Right renal pelvis (tissue), 4 donors: ENCODE measurements at places on chromosomes 1 and 21.

DNA sequence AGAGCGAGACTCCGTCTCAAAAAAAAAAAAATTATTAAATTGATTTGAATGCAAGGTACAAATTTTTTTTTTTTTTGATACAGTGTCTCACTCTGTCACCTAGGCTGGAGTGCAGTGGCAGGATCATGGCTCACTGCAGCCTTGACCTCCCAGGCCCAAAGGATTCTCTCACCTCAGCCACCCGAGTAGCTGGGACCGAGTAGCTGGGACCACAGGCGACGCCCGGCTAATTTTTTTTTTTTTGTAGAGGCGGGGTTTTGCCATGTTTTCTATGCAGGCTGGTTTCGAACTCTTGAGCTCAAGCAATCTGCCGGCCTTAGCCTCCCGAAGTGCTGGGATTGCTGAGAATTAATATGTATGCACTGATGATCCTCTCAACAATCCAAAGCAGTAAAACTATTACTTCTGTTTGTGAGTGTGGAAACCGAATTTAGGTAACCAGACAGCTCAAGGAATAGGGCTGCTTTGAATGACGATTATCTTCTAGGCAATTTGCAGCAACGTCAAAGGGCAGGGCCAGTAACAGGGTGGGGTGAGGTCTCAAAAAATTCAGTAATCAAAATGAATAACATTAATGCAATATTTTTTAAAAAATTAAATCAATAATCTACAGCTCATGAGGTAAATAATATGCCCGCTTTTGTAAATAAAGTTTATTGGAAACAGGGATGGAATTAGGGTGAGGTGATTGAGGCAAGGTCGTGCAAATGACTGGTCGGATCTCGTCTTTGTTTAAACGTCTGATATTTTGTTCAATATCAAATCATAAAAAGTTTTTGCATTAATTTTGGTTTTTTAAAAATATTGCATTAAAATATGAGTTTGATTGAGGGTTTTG is 1.2 kb downstream of the CLSPN start:
- DNase-seq, result no peak

GRCh38 chr1:226978432-226979114 is 38.5 kb downstream of the COQ8A start:
- DNase-seq, result no peak

DNA sequence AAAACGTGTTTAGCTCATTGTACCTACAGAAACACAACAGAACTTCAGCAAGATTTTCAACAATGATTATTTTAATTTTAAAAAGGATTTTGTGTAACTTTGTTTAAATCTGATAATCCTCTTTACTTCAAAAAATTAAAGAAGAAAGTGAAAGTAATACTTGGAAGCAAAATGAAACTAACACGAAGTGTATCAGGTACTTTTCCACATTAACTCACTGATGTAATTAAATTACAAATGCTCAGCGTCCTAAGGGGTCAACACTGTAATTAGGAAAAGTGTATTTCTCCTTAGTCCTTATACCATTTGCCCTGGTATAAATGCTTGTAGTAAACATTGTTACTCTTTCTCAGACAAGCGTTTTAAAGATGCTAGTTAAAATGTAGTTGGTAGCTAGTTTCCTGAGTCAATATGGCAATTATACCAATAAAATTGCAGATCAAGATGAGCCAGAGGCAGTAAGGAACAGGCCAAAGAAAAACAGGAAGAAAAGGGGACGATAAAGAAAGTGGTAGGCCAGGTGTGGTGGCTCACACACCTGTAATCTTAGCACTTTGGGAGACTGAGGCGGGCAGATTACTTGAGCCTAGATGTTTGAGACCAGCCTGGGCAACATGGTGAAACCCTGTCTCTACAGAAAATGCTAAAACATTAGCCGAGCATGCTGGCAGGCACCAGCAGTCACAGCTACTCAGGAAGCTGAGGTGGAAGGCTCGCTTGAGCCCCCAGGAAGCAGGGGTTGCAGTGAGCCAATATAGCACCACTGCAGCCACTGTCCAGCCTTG is 553.0 kb downstream of the SMYD3 start:
- DNase-seq, result no peak

DNA sequence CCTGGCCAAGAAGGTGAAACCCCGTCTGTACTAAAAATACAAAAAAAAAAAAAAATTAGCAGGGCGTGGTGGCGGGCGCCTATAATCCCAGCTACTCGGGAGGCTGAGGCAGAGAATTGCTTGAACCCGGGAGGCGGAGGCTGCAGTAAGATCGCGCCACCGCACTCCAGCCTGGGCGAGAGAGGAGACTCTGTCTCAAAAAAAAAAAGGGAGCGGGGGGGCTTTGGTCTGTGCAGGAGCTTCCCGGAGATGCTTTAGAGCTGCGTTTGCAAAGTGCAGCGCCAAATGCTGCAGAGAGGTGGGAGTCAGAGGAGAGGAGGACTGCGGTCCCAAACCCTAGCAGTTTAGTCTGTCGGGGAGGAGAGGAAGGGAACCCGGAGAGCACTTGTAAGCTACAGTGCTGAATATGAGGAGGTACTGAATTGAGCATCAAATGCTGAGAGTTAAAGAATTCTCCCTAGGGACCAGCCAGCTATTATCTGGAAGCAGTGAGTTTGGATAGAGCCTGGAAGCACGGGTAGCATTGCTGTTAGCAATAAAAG is 569 bp downstream of the FALEC start:
- DNase-seq, result no peak

- no peak for DNase-seq
Measured at GRCh38 chr1:78722105-78722504, 72.5 kb downstream of the IFI44 start.

DNA sequence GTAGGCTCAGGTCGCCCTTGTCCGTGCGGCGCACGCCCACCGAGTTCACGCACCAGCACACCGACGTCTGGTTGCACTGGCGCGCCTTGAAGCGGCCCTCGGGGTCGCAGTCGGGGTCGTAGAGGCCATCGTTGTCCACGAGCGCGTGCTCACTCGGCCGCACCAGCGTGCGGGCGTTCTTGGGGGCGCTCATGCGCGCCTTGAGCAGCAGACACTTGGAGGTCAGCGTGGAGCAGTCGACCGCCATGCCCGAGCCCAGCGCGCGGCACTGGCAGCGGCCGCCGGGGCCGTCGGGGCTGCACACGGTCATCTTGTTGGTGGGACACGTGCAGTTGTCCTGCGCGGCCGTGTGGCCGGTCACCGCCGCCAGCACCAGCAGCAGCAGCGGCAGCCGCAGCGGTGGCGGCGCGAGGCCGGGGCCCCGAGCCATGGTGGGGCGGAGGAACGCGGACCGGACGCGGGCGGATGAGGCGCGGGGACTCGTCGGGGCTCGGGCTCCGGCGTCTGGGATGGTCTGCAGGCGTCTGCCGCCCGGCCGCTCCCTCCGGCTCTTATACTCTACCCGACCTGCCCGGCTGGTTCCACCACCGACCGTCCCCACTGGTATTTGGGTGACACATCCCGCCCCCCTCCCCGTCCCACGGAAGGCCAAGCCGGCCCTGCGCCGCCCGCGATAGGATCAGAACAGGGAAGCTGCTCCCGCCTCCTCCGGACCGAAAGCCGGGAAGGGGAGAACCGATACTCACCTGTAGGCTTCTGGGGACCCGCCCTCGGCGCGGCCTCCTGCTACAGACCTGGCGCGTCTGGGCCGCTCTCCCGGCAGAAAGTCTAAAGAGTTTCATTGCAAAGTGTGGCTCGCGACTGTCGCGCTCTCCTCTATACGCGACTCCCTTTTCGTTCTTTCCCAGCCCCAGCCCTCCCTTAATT is at the start of gene TACSTD2:
Gene TACSTD2 (minus strand): TSS at position 526 of the 927 bp plus-strand sequence. CDS start 96 bp downstream, at position 430.
- no peak for DNase-seq

GRCh38 chr1:80656014-80656636 is 1144.6 kb upstream of the ADGRL2 start:
- no peak for DNase-seq

GRCh38 chr1:227788271-227789083 is 27.0 kb upstream of the PRSS38 start:
- no peak for DNase-seq

DNA sequence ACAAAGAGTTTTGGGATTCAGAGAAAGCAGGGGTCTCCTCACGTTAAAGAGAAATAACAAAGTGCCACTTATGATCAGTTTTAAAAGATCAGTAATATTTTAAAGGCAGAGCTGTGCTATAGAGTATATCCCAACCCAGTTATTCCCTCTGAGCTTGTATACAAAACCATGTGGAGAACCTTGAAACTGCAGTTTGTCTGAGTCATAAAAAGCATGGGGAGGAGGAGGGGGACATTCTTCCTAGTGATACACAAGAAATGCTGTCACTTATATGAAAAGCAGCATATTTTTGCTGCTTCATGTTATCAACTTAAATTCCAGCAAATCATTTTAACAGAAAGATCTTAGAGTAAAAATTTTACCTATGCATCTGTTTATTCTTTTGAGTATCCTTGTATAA is 244.5 kb downstream of the GPR52 start:
- DNase-seq, result no peak

DNA sequence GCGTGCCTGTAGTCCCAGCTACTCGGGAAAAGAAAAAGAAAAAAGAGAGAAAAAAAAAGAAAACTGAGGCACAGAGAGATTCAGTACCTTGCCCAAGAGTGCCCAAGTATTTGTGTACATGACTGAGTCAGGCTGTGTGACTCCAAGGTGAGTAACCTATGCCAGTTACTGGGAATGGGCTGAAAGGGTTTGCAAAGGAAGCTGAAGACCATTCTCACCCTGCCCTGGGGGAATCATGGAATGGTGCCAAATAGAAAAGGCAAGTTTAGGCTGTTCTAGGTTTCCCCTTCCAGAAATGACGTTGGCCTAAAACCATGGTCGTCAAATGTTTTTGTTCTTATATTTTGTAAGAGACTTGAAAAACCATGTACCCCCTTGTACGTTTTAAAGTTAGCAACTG is 37.9 kb upstream of the LRIG2 start:
- DNase-seq, result no peak

DNA sequence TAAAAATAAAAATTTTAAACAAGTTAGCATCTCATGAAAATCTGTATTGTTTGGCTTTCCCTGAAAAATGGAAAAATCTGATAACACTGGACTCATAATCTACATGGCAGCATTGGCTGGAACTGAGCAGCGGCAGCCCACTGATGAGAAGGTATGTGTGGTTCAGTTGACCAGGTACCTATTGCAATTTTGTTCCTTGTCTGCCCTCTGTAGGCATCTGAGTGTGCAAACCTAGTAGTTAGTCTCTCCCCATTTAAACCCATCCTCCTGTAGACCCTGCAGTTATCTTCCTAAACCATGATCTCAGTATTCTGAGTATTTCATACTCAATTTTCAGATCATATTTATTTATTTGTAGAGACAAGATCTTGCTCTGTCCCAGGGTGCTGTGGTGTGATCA is 59.4 kb upstream of the SERBP1 start:
- DNase-seq, result no peak

DNA sequence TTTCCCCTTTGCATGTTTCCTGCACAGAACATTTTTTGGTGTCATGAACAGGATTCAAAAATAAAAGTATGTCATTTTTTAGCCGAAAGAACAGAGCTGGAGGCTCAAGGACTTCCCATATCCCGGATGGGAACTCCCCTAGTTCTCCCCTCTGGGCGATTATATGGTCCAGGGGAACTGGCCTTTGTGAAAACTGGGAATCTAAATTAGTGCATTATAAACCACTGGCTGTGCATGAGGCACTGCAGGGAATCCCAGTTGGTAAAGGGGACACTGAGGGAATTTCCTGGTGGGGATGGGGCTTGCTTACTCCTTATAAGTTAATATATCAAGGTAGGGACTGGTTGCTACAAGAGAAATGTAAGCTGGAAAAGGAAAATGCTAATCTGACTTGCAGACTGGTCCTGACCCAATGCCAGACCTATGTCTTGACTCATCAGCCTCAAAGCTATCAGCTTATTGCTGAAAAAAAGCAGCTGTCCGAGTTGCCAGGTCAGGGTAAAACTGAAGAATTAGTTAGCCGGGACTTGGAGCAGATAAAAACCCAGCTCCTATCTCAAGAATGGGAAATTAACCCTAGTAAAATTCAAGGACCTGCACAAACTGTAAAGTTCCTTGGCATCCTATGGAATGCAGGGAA is 122.6 kb downstream of the FCRL5 start:
- no peak for DNase-seq

DNA sequence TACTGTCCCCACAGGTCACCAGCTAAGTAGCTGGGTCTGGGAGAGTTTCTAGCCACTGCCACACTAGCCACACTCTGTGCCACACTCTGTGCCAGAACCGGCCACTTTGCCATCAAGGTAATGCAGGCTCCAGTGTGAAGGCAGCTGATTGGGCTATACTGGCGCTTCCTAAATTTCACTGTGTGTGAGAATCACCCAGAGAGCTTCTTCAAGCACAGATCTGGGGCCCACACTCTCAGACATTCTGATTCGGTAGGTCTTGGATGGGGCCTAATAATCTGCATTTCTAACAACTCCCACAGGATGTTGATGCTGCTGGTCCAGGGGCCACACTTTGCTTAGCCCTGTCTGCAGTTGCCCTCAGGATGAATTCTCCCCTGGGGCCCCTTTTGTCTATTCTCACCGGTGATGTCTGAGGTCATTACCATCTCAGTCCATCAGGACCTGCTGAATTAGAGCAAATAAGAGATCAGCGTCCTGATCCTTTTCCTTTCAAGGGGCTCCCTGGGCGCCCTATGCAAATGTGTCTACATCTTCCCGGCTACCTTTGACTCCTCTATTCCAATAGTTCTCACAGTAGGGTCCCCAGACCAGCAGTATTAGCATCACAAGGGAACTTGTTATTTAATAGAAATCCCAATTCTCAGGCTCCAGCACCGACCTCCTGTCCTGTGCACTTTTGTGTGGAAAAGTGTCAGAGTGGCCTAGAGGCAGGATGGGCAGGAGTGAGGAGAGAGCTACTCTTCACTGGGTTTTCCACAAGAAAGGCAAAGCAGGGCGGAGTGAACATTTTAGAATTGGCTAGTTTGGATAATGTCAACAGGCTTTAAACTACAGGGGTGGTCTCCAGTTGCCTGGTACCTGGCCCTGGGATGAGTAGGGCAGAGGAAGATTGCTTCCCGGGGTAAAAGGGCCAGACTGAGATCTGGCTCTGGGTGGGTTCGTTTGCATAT is 24.7 kb upstream of the LRRN2 start:
- no peak for DNase-seq

DNA sequence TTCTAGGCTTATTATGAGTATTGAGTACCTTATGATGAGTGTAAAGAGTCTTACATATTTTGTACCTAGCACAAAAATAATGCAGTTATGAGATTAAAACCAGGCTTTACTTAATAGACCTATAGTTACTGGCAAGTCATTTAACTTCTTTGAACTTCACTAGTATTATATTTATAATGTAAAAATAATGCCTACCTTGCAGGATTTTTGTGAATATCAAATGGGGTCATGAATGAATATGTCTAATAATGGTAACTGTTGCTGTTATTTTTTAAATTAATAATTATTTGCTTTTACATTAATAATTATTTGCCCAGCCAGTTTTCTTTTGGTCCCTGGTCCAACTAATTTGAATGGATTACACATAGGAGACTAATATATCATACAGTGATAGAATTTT is 242.5 kb downstream of the GPR52 start:
- DNase-seq, result no peak
